Activated naive CD4-positive, alpha-beta T cell treated with anti-CD3 and anti-CD28 coated beads, Interleukin-2, amount 50 U/mL, for 16 hours (primary cell): ENCODE measurements at places on chromosomes 11 and 22.
A peak's percentile ranks its signal among the peaks of the same experiment; 100 is the strongest.

- peak; percentile 7 for DNase-seq
These were observed 21.8 kb upstream of the GNB1L start for GRCh38 chr22:19876314-19876940.

DNA sequence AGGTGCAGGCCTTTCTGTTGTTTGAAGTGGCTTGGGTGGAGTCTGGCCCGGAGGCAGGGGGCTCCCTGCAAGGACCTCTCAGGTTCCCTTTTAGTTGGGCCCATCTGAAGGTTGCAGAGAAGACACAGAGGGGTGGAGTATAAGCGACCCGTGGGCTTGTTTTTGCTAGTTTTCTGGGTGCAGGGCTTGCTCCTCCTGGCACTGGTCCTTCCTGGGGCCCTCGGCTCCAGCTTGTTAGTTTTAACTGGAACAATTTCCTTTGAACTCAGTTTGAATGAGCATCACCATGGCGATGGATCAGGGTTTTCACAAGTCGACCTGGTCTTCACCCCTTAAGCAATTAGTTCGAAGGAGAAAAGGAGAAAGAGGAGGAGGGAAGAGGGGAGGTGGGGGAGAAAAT, 28.5 kb upstream of the OAF start:
- DNase-seq: peak; percentile 1

GRCh38 chr22:50628543-50629134, 687 bp upstream of the ARSA start:
- DNase-seq: no peak

DNA sequence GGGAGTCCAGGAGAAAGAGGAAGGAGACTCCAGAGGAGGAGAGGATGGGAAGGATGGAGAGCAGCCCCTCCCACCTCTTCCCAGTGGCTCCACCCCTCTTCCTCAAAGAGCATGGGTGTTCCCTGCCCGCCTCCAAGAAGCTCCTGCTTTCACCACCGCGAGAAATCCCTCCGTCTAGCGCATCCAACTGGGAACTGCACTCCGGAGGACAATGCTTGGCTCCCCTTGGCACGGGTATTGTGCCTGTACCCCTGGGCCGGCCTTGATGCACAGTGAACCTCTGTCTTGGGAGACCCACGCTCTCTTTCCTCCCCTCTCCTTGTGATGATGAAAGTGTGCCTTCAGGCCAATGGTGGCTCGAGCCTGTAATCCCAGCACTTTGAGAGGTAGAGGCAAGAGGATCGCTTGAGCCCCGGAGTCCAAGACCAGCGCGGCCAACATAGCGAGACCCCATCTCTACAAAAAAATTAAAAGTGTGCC, 14.9 kb upstream of the ADA2 start:
- no peak for DNase-seq

GRCh38 chr11:129331217-129331616, 44.4 kb upstream of the BARX2 start:
- no peak for DNase-seq

- DNase-seq: no peak
These were observed 343.0 kb upstream of the TENM4 start for GRCh38 chr11:79783833-79784232.

DNA sequence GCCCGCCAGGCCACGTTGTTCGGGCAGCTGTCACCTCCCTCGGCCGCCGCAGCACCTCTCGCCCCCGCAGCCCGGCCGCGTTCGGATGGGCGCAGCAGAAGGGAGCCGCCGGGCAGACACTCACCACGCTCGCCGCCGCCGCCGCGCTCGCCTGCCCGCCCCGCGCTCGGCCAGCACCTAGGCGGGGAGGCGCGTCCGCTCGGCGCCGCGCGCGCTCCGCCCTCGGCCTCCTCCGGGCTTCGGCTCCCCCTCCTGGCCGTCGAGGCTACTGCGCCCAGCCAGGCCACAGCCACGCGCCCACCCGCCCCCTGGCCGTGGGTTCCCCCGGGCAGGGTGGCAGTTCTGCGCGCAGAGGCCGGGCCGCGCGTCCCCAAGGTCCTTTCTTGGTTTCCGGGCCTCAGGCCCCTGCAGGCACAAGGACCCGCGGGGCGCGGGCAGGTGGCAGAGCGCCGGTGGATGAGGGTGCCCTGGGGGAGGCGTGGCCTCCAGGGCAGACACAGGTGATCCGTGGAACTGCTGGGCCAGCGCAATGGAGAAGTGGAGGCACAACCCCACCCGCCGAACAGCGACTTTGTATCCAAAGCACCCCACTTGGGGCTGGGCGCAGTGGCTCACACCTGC, at the start of gene SLC25A22:
Gene SLC25A22 (minus strand): TSS at position 189 of the 621 bp plus-strand sequence. CDS start 3,275 bp downstream, outside the sequence.
- peak; percentile 88 for DNase-seq

GRCh38 chr11:69316956-69317355, 23.0 kb downstream of the MYEOV start:
- DNase-seq: no peak

DNA sequence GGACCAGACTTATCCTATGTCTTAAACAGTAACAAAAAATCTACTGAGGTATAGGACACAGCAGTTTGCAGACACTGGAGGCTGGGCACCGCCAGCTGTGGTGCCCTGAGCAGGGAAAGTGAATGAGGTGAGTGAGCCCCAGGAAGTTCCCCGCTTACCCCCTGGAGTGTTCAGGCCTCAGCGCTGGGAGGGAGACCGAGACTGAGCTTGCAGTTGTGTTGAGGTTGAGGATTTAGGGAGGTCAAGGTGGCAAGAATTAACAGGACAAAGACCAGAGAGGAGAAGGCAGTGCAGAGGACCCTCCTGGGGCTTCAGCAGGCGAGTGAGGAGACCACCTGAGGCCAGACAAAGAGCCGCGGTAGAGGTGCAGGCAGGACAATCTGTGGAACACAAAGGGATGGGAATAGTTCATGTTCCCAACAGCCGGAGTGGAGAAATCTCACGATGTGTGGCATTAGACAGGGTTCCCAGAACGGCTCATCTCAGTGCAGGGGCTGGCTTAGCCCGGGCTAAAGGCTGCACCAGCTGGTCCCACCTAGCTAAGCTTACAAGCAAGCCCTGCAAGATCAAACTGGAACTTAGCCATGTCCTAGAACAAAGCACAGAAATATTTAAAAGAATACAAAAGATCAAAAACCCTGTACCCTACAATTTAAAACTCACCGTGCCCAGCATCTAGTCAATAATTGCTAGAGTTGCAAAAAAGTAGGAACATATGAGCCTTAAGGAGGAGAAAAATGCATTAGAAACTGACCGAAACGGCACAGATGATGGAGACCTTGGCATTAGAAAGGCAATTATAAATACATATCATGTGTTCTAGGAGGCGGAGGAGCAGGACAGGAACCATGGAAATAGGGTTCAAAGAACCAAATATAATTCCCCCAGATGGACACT, 47.4 kb upstream of the PITPNB start:
- no peak for DNase-seq

- DNase-seq: peak; percentile 70
These were observed 43.4 kb upstream of the PRDM11 start for GRCh38 chr11:45102810-45103621.

- no peak for DNase-seq
These were observed 89.8 kb downstream of the DBX1 start for GRCh38 chr11:20070459-20070858.

- no peak for DNase-seq
These were observed 3.5 kb upstream of the AMPD3 start for GRCh38 chr11:10451426-10452116.

DNA sequence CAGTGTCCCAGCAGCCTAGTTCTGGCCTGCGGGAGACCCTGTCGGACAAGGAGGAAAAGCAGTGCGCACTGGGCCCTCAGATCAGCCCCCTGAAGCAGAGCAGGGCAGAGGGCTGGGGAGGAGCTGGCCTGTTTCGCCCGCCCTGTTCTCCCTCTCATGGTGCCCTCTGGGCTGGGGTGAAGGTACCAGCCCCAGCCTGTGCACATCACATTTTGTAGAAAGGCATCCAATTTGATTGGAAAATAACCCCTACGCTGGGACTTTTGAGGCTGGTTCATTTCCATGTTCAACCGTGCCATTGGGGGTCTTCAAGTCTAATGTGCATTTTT, 832 bp upstream of the NAP1L4 start:
- DNase-seq: no peak

GRCh38 chr22:39388261-39389011, 11.1 kb upstream of the TAB1 start:
- peak; percentile 75 for DNase-seq

DNA sequence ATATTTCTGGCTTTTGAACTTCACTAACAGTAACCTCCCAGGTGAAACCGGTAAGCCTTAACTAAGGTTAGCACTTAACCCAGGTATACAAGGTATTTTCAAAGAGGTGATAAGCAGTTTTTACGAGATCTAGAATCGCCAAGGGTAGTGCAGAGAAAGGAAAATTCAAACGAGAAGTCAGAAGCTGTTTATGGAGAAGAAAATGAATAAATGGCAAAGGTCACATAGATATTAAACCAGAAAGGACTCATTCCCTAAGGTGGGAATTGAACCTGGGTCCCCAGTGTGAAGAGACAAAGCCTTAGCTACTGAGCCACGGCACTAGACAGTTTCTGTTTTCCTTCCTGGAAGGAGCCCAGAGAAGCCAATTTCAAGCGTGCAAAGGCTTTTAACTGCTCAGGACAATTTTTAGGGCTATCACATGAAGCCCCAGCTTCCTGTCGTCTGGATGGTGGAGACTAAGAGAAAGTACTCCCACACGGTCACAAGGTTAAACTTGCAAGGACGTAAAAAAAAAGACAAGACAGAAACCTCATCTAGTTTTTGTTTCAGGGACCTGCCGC, 5.7 kb upstream of the C1QTNF6 start:
- peak; percentile 31 for DNase-seq

GRCh38 chr11:40170078-40170477, 1289.4 kb downstream of the LRRC4C start:
- no peak for DNase-seq

- DNase-seq: no peak
These were observed 12.5 kb upstream of the MYRF start for GRCh38 chr11:61739966-61740365.

DNA sequence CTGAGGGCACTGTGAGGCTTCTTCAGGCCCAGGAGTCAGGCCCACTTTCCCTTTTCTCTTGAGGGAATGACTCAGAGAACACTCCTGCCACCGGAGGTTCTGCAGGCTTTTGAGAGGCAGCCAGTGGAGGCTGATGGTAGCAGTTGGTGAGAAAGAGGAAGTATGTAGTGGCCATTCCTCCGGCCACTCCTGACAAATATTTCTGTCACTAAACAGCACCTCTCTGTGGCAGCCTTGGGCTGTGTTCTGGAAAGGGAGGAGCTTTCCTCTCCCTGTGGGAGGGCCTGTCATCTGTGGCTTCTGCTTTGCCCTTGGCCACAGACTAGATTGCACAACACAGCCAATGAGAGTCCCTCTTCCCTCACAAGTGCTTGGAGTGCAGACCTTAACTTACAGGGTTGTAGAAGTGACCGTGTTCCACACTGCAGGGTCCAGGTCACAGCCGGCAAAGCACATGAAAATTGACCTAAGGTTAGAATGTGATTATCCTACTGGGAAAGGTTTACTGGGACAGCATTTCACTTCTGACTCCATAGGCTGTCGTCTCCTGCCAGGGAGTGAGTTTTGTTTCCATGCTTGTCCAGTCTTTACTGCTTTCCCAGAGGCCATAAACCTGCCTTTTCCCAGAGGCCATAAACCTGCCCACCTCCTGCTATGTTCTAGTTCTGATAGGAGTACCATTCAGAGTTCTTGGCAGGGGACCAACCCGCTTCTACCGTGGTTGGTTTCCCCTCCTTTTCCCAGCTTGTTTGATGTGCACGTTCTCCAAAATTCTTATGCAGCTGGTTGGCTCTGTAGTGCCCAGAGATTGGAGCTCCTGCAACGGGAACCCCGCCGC, 33.3 kb downstream of the MARK2 start:
- DNase-seq: no peak

DNA sequence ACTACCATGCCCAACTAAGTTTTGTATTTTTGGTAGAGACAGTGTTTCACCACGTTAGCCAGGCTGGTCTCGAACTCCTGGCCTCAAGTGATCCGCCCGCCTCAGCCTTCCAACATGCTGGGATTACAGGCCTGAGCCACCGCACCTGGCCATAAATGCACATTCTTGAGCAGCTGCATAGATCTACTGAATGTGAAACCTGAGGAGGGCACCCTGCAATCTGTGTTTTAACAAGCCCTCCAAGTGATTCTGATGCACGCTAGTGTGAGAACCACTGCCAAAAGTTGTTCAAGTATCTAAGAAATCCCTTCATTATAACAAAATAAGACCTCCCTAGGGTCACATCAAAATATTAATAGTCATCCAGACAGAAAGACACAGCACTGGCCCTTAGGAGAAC, 89.3 kb downstream of the RDX start:
- DNase-seq: no peak

DNA sequence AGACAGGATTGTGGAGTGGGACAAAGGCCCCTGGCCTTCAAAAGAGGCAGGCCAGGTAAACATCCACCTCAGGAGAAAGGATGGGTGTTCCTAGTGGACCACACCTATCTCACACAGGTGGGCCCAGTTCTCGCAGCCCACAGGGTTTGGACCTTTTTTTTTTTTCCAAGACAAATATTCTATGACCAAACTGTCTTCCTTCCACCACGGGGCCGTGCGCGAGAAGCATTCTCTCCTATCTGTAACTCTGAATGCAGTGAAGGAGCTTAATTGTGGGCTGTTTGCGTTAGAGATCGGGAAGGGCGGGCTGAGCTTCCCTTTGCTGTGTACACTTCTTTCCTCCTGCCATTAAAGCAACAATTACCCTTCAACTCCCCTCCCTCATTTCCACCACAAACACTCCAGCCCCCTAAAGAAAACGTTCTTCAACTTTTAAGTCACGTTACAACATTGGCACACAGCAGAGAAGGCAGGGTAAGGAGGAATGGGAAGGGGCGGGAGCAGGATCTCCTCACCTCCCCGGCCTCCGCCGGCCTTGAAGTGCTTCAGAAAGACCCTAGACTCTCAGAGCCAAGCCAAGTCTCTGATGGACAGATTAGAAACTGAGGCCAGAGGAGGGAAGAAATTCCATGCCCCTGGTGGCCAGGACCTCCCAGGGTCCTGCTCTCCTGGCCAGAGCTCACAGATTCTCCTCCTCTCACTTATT, 238.4 kb downstream of the BUD13 start:
- no peak for DNase-seq

DNA sequence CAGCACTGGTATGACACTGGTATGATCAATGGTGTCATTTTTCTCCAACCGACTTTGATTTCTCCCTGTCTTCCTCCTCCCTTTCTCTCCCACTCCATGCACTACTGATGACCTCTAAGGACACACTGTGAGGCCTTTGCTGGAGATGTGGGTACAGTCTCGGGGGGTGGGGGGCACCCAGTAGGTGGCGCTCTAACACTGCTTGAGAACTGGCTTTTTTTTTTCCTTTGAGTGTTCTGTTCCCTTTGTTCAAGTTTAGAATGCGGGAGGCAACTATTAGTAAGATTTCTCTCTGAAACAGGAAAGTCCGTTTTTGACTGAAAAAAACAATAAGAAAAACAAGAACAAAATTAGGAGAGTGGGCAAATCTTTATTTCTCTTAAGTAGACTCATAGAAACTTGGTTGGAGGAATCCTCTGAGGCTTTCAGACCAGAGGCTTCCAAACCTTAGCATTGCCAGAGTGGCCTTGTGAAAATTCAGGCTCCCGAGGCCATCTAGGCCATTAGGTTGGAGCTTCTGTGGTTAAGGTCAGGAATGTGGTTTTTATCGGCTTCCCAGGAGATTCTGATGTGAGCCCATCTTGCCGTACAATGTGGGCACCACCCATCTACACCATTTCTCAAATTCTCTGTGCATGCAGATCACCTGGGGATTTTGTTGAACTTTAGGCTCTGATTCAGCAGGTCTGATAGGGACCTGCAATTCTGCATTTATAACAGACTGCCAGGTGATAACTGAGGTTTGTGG, 43.2 kb downstream of the PANX1 start:
- DNase-seq: peak; percentile 21

GRCh38 chr11:59187587-59187986, 15.7 kb downstream of the DTX4 start:
- DNase-seq: no peak
